ENCODE measurements at places on chromosomes 13 and 19.

DNA sequence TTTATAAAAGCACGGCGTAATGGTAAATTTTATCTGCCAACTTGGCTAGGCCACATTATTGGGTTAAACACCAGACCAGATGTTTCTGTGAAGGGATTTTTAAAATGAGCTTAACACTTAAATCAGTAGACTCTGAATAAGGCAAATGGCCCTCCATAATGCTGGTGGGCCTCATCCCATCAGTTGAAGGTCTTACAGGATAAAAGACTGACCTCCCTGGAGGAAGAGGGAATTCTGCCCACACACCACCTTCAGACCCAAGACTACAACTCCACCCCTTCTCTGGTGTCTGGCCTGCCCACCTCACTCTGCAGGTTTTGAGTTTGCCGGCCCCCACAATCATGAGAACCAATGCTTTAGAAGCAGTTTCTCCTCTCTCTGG is 96.4 kb downstream of the COL4A1 start:
- DNase-seq = no peak

- no peak for DNase-seq
Measured at GRCh38 chr19:35030257-35031071, at the start of gene SCN1B. SCN1B (plus strand) TSS chr19:35030470; CDS start chr19:35030821, 351 bp downstream.

- DNase-seq = no peak
Measured at GRCh38 chr13:64428196-64428595, 2801.9 kb downstream of the PCDH9 start.

DNA sequence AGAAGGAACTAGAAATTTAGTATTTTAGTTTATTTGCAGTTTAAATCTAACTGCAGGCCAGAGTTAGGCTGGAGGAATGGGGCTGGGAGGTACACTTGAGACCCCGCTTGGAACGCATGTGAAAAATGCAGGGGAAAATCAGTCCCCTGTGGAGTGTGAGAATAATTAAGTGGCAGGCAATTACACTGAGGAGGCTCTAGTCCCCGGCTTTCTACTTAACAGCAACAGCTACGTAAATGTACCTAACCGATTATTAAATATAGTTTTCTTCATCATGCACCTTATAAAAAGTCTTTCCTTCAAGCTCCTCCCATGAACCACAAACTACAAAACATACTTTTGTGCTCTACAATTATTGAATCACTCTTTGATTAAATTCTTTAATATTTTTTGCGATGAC is 804 bp downstream of the ZNF708 start:
- no peak for DNase-seq

DNA sequence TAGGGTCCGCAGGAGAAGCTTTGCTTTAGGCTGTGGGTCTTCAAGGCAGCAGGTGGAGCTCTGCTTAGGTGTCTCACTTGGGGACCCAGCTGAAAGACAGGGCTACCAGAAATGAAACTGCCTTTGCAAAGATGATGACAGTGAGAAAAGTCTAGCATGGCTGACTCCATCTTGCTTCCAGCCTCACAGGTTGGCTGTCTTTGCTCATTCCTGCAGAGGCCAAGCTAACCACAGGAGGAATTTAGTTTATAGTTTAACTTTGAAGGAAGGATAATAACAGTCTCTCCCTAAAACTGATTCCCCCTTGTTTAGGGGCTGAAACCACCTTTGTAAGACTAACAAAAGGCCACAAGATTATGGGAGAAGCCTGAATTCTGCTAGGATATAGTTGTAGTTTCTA is 252.4 kb downstream of the UQCRFS1 start:
- no peak for DNase-seq

DNA sequence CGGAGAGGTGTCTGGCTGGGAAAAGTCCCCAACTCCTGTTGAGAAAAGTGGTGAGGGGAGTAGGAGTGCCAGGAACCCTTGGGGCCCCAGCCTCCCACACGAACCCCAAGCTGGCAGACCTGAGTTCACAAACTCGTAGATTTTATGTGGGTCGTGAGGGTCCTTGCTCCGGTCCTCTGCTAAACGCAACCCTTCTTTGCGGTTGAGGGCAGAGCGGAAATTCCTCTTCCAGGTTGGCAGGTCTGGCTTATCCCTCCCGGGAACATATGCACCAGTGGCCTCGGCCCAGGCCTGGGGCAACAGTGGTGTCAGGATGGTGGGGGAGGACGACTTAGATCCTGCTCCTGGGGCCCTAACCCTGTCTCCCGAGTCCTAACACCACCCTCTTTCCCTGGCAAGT is 2.4 kb downstream of the IRF3 start:
- DNase-seq = no peak

DNA sequence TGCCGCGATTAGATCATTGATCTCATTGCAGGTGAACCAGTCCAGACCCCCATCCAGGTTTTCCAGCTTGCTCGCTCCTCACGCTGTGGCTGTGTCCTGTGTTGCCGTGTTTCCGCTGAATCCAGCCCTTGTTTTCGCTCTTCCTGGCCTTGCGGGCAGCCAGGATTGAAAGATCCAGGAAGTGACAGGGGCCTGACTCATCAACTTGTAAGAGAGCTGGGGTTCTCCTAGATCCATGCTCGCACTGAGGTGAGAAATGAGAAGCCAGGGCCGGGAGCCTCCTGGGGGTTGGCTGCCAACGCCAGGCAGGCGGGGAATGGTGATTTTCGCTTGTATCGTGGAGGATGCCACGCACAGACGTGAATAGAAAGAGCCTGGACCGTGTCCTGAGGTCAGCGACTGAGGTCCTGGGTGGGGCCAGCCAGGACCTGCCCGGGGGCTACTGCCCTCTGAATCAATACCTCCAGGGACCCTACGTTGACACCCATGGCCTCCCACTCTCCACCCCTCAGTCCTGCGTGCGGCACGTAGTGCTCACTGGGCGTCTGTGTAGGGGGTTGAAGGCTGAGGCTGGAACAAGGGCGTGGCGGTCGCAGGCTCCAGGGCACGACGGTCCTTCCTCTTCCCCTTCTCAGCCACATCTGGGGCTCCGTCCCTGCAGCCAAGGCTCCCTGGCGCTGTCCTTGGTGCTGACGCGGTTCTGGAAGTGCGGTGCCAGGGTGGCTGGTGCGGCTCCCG is 7.3 kb upstream of the PTPRH start:
- DNase-seq = peak; percentile 71

DNA sequence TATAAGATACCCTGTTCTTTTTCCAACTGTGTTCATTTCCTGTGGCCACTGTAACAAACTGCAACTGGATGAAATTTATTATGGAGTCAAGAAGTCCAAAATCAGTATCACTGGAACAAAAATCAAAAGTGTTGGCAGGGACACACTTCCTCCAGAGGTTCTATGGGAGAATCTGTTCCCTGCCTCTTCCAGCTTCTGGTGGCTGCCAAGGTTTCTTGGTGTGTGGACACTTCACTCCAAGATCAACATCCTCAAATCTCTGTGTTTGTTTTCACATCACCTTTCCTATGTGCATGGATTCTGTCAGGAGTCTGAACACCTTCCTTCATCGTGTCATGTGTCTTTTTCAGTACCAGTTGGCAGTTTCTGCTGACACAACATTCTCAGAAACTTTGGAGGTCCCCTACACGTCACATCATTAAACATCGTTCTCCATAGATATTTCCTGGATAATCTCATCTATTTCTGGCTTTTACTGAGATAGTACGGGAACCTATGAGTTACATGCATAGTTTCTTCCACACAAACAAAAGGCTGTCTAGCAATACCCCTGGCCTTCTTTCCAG is 15.2 kb upstream of the EFNB2 start:
- DNase-seq = no peak
